ENCODE measurements at places on chromosomes 5 and 9.

GRCh38 chr5:35626553-35626952 is 8.9 kb downstream of the SPEF2 start:
- no peak for DNase-seq

DNA sequence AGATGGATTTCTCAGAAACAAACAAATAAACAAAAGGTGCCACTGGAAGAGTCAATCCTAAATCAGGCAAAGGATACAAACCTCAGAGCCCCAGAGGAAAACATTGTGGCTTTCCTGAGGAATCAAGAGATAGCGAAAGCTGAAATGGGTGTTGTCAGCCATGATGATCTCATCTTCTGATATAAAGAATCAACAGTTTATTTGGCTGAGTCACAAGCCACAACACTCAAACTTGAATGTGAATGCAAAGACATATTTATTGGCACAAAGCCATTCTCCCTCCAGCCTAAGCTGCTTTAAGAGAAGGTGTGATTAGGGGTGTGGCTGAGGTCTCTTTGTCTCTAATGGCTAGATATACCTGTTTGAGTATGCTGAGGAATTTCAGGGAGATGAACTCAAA is 73.3 kb upstream of the NREP start:
- peak; percentile 67 for DNase-seq

- no peak for DNase-seq
Observed at GRCh38 chr5:62030326-62030725, 275.7 kb upstream of the KIF2A start.

DNA sequence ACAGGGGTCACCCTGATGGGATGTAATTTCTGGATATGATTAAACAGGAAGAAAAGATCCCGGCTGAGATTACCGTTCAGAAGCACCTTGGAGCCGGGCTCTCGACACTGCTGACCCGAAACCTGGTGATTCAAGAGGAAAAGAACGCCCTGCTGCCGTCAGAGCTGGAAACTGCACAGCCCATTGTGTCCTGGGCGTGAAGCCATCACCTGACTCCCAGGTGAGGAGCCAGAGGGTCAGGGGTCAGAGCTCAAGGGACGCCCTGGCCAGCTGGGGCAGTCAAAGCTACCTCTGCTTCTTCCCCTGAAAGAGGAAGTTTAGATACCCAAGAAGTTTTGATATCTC is 17.8 kb upstream of the SLC12A7 start:
- DNase-seq = no peak

All from RCC 7860 (cell line).